ENCODE measurements at places on chromosomes 2 and 18.

GRCh38 chr2:47345590-47345924 is 57.4 kb upstream of the MSH2 start:
- DNase-seq = no peak

DNA sequence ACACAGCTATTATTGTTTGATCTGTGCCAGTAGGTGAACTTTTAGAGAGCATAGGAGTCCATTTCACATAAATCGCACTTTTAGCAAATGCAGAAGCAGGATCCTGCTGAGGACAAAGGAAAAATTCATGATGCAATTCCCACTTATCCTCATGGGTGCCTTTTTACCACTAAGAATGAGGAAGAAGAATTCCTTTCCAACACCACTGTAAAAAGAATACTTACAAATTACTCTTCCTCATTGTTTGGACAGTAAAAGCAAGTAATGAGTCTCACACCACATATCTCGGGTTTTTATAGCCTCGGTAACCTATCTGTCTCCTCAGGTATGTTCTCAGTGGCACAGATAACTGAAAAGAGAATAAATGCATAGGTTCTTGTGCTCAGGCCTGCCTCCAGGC is 238.5 kb downstream of the MTX2 start:
- DNase-seq = no peak

GRCh38 chr2:157301307-157301706 is 24.3 kb downstream of the ERMN start:
- DNase-seq = no peak

- no peak for DNase-seq
These were observed 377.4 kb upstream of the DSEL start for GRCh38 chr18:67893916-67894315.

DNA sequence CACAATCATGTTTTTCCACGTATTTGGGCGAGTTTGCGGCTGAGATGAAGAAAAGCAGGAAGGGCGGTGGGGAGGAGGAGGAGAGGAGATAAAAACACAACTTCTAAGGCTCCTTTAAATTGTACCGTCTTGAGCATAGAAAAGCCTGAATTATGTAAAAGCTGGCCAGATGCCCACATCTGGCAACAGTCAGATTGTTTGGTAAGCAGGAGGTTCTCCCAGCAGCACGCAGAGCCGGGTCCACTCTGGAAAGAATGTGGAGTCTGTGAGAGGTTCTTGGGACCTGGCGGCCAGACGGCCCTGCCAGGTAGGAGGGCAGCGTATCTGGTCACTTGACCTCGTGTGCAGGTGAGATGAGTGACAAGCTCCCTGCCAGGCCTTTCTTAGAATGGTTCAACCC is 215.3 kb upstream of the APCDD1 start:
- DNase-seq = no peak

- no peak for DNase-seq
These were observed 12.0 kb upstream of the DDX1 start for GRCh38 chr2:15579641-15580040.

DNA sequence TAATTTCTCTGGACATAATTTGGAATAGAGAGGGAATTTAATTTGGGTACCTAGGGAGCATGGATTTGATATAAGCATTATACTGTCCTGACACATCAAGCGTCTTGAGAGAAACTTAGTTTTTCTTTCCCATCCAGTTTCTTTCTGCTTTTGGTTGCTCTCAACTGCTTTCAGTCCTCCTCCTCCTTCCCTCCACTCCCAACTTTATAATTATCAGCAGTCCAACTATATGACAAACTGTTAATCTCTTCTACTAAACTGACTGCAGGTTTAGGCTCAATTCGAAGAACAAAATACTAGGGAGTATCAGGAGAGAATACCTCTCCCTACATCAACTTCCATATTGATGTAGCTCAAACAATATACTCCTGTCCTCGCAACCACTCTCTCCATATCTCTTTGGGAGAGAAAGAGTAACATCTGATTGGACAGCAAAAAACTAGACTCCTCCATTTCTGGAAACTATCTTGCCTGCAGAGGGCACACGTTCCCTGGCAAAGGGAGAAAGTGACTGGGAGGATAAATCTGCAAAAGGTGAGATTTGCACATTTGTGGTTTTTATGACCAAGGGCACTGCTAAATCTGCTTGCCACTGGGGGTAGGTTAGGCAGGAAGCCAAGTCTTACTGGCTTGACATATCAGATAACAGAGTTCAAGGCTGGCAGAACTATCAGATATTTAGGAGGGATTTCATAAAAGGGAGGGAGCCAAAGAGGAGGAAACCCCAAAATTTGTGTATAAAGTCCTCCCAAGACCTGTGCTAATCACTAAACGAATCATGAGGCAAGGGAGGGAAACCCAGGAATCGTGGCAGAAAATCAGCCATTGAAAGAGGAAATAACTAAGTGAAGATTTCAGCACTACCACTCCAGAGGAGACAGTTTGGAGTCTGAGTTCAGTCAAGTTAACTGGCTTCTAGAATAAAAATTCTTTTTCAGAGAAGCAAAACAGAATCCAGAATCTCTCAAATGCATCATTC is 40.0 kb downstream of the ICA1L start:
- DNase-seq = no peak

GRCh38 chr2:223970343-223971128 is 13.3 kb downstream of the MRPL44 start:
- no peak for DNase-seq

DNA sequence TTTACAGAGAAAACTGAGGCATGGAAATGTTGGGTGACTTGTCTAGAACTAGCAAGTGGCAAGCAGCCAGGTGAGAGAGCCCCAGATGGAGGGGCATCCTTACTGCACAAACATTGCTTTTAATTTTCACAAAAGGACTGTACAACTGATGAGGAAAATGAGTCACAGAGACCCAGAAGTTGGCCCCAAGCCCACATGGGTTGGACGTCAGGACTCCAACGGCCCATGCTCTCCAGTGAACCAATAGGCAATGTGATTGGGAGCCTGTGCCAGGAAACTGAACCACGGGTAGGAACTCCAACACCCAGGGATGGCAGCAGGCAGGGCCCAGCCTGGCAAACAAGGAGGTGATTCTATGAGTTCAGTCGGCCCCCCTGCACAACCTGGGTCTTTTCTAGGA is 50.8 kb downstream of the PID1 start:
- no peak for DNase-seq

DNA sequence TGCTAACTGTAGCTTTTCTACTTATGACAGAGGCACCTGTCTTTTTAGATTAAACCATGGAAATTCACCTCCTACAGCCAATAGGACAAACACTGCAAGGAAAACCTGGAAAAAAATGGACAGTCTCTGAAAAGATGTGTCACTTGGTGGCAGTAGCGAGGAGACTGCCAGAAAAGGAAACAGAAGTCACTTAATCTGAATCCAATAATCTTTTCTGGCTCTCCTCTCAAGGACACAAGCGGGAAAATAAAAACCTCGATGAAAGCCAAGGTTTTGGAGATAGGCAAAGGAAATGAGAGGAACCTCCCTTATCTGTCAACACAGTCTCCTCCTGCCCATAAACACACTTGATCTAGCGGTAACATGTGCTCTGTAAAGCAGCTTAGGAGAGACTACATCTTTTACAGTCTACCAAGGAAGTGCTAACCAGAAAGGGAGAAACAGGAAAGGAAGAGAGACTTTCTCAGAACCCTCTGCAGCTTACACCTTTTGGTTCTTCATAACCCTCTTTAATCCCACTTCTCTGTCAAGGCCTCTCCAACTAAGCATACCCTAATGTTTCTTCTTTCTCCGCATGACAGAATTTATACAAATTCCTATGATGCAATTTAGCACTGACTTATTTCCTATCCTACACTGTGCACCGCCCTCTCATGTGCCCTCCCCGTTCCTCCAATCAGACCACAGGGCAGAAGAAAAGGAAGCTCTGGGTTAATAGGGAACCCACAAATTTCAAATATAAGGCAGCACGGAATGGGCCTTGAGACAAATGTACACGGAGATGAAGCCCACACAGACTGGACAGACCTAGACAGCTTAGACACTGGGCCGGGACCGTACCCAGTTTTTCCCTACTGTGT is 52.8 kb downstream of the CLASP1 start:
- no peak for DNase-seq

Measured in NCI-H187 treated with DMSO at 0.1 percent for 48 hours (cell line).